ENCODE measurements at places on chromosomes 16 and 17. TPM values are rescaled to one million over a fixed set of nuclear protein-coding genes. Genes with fewer than 3 reads are reported as not detected.

DNA sequence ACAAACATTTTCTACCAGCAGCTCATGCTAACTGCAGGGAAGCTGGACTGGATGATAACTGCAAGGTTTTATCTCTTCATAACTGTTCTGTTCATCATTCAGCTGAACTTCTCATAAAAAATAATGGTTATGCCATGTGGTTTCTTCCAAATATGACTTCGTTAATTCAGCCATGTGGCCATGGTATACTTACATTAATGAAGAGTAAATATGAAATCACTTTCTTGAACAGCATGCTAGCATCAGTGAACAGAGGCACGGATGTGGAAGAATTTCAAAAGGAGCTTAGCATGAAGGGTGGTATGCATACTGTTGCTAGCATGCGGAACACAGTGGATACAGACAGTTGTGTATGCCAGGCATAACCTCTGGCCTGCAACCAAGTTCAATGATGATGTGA lies 1417.0 kb upstream of the CDH8 start:
- DNase-seq = no peak

GRCh38 chr17:39581759-39582085 lies 26.0 kb downstream of the NEUROD2 start:
- no peak for DNase-seq

GRCh38 chr16:53622315-53622714 lies 81.3 kb downstream of the RPGRIP1L start:
- DNase-seq = no peak

DNA sequence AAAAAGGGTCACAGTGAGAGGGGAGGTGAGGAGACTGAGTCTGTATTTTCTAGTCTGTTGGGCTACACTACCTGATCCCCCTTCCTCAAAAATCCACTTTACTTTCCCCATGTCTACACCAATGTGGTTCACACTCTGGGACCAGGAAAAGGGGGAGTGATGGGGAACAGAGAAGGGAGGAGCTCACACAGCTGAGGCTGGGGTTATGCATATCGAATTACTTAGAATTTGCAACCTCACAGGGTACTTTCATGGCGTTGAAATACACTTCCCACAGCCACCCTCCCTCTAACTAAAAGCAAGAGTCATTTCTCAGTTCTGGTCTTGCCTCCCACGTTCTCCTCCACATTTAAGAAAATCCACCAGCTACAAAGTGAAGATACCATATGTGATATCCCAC lies 14.1 kb downstream of the MAPT start:
- DNase-seq = peak; percentile 40

- no peak for DNase-seq
These were observed 260.8 kb upstream of the PSMD7 start for GRCh38 chr16:74035816-74036215.

DNA sequence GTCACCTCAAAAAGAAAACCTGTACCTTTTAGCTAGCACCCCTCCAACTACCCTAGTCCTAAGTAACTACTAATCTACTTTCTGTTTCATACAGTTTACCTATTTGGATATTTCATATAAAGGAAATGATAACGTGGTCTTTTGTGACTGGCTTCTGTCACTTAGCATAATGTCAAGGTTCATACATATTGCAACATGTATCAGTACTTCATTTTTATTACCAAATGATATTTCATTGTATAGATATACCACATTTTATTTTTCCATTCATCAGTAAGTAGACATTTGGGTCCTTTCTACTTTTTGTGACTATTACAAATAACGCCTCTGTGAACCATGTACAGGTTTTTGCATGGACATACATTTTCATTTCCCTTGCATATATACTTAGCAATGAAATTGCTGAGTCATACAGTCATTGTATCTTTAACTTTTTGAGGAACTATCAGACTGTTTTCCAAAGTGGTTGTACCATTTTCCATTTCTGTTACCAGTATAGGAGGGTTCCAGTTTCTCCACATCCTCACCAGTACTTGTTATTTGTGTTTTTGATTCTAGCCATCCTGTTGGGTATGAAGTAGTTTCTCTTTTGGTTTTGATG lies 23.7 kb downstream of the MOSMO start:
- no peak for DNase-seq

Gene SDR42E2
- 0.12 TPM for total RNA-seq

Gene GABARAP
- total RNA-seq = 199 TPM

DNA sequence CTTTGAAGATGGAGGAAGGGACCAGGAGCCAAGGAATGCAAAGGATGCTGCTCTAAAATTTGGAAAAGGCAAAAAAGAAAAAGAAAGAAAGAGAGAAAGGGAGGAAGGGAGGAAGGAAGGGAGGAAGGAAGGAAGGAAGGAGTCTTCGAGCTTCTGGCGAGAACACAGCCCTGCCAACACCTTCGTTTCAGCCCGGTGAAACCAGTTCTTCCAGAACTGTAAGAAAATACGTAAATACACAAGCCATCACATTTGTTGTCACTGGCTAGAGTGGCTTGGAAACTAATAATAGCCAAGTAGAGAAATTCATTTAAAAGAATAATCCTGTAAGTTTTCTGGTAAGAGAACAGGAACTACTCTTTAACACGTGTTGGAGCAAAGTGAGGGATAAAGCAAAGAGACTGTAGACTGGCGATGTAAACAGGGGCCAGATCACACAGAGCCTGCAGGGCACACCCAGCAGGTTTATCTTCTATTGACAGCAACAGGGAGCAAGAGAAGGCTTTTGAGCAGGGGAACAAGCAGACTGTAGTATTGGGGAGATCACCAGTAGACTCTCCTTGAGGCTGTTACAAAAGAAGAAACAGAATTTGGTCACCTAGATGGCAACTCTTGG lies 188.7 kb upstream of the MPHOSPH6 start:
- no peak for DNase-seq

Gene DHRS7C
- total RNA-seq = not detected

Gene PABPN1L
- total RNA-seq = not detected

- DNase-seq = no peak
These were observed 8.7 kb downstream of the MYH3 start for GRCh38 chr17:10648381-10648780.

DNA sequence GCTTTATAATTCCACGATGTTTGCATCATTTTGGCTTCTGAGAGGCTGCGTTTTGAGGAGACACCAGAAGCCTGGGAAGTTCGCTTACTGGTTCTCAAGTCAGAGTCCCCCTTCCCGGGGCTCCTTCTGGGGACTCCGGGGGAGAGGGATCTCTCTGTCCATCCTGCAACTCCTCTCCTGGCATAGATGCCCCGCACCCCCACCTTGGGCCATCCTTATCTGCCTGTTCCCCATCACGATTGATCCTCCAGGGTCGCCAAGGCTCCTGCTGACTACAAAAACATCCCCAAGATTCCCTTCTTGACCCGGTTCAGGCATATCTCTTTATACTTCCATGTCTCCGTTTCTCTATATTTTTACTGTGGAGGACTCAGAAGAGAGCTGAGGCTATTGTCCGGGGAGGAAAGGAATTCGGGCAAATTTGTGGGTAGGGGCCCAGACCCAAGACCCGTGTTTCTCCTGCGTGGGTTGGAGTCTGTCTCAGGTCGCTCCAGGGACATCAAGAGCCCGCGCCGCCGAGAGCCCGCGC lies 18.4 kb upstream of the HOXB13 start:
- DNase-seq = no peak

DNA sequence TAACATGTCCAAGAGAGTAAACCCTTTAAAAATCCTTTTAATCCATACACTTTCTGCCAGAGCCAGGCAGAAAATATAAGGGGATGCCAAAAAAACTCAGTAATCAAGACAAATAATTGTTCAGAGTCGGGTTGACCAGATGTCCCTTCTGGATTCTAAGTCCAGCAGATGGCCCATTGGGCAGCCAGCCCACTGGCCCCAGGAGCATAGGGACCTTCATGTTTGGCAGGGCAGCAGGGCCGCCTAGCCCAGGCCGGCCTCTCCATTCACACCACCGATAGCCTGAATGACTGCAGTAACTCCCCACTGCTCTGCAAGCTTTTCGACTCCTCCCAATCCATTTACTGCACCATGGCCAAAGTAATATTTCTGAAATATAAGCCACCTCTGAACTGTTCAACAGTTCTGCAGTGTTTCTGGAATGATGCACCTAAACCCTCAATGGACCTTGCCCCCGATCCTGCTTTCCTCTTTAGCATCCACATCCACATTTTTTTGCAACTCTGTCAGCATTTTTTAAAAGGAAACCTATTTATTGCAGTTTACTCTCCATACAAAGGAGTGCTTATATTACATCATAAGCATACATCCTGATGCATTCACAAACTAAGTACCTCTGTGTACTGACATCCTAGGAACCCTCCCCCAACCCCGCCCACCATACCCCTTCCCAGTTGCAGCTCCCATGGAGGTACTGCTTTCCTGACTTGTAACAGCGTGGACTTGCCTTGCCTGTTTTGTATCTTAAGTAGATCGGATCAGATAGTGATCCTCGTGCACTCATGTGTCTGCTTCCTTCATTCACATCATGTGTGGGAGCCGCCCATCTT lies 46.4 kb downstream of the LDHD start:
- no peak for DNase-seq

Gene CHRNE
- 0.56 TPM for total RNA-seq

DNA sequence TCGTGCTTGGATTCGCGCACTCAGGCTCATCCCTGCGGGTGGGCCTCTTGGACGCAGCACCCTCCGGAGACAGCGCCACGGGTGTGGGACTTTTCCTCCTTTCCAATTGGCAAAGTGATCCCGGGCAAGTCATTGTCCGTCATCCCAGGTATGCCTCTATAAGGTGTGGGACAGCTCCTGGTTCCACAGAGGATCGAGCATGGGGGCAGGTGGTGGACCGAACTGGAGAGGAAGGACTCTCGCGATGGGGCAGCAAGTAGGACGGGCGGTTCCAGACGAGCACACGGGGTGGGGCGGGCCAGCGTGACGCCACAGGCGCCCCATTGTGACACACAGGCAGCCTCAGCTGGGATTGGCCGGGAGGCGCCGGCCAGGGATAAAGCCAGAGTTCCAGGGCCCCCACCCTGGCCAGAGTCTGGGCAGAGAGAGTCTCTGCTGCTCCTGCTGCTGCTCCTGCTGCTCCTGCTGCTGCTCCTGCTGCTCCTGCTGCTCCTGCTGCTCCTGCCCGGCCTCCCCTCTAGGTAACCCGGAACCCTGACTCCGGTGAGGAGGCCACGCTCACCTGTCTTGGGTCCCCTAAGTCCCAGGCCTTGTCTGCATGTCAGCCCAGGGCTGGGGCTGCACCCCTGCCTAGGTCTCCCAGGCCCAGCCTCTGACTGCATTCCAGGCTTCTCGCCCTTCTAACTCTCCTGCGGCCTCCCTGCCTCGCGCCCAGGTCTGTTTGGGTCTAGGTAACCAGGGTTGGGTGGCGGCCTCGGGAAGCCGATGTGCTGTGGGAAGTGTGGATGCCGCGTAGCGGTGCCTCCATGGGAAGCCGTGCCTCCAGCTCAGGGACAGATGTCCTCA lies 38.5 kb upstream of the SLC47A1 start:
- no peak for DNase-seq

- DNase-seq = no peak
These were observed at the start of gene MMP2 for GRCh38 chr16:55478827-55479429. Gene MMP2, plus strand, starts transcription at chr16:55479198. Its CDS starts 282 bp downstream, at chr16:55479480.

DNA sequence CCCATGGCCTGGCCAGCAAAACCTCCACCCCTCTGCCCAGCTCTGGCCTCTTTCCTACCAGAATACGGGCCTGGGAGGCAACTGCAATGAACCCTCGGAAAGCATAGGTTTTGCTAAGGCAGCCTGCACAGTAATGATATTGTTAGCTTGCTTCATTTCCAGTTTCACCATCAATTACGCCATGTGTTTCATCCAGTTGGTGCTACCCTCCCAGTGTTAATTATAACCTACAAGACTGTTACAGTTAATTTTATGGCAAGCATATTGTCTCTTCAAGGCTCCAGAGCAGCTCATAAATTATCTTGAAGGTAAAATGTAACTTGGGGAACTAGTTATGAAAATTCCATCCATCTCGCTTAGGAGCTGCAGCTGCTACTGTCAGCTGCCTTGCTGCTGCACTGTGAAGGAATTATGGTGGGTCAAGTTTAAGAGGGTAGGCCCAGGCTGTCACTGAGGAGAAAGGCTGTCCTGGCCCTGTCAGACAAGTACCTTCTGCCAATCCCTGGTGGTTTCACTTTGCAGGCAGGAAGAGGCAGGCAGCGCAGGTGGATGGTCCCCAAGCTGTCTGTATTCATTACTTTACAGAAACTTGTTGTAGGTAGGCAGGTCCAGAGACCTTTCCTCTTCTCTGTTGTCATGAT lies 242.9 kb downstream of the FTO start:
- no peak for DNase-seq

Gene NOG
- total RNA-seq = not detected

Gene FBXW10
- not detected for total RNA-seq

DNA sequence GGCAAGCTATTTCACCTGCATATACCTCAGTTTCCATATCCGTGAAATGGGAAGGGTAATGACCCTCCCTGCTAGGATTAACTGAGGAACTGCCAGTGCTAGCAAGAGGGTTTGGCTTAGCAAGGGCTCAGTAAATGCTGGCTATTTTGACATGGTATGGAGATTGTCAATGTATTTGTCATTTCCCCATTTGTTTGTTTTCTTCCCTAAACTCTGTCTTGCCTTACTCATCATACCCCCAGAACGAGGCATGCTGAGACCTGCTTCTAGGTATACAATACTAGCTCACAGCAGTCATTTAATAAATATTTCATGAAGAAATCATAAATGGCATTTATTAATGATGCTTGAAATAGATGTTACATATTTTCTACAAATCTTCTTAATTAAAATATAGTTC lies 124.0 kb downstream of the DYNLRB2 start:
- DNase-seq = no peak

Gene NTN3
- not detected for total RNA-seq

GRCh38 chr17:7887482-7888183 lies 956 bp upstream of the CHD3 start:
- DNase-seq = peak; percentile 95

Gene APOH
- total RNA-seq = not detected
